ENCODE measurements at places on chromosomes 3 and 15.

GRCh38 chr3:34238407-34238806, 440.0 kb downstream of the PDCD6IP start:
- no peak for DNase-seq

DNA sequence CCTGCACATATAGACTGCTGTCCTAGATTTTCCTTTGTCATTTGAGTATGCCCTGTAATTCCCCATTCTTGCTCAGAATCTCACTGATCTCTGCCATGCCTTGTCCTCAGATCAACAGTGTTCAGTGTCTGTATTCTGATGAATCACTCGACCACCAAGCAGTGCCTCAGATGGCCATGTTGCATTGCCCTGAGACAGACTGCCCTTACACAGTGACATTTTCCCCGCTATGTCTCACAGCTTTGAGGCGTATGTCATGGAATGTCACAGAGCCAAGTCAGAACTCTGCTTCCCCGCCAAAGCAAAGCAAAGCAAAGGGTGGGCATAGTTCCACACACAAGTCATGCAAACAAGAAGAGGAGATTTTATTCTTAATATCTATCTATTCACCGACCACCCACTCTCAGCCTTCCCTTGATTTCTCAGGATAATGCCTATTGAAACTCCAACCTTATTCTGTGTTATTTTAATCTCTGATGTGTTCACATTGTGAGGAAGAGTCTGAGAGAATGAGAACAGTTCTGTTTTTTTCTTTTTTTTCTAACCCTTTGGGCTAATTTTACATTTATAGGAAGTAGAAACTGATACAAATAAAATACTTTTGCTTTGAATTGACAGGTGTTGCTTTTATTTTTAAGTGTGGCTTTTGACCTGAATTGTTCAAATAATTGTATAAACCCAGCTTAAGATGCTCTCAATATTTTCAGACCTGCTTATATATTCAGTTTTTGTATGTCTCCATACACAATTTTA, 16.9 kb upstream of the PSMD6 start:
- no peak for DNase-seq

- no peak for DNase-seq
Observed at GRCh38 chr3:155639462-155640055, 105.3 kb downstream of the PLCH1 start.

- DNase-seq = no peak
Observed at GRCh38 chr15:79501086-79501485, 69.0 kb downstream of the MINAR1 start.

DNA sequence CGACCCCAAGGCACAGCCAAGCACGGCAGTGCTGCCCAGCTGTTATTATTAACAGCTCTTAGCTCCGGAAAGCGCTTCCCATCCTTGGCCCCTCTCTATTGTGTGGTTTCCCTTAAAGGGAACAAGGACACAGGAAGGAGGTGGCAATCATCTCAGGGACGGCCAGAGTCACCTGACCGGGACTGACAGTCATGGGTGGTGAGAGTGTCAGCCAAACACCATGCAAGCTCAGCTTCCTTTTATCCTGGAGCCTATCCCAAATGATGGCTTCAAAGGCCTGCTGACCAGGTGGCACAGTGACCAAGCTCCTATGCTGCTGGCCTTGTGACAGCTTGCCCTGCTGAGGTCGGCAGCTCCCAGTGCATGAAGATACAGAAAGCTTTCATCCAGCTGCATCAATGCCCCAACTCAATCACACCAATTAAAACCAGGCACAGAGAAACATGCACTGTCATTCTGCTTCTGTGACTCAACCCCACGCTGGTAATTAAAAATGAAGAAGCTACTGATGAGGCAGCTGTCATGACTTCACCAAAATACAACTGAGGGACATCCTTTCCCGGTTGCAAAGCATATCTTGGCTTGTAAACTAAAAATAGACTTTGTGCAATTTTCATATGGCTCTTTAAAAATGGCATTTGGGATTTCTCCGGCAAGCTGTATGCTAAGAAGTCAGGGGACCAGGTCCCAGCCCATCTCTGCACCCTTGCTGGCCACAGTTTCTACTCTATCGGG, 34.0 kb downstream of the PCSK6 start:
- no peak for DNase-seq

- no peak for DNase-seq
Observed at GRCh38 chr3:178381555-178381954, 154.7 kb upstream of the KCNMB2 start.

DNA sequence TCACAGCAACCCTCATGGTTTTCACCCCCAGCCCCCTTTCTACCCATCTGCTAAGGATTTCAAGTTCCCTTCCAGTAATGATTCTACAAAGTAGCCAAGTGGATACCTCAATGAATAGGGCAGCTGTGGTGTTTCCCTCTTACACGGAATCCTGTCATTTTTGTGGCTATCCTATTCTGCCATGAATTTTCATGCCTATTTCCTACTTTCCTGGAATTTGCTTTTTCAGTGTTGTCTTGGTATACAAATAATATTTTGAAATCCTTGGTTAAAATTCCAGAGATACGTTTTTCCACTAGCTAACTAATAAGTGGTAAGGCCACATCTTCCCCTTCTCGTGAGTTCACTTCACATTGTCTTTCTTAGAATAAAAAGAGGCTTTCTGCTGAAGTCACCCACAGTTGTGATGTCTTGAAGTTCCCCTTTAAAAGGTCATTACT, 7.5 kb downstream of the ADPRH start:
- DNase-seq = no peak

GRCh38 chr15:35667908-35668307, 121.9 kb upstream of the DPH6 start:
- DNase-seq = no peak

DNA sequence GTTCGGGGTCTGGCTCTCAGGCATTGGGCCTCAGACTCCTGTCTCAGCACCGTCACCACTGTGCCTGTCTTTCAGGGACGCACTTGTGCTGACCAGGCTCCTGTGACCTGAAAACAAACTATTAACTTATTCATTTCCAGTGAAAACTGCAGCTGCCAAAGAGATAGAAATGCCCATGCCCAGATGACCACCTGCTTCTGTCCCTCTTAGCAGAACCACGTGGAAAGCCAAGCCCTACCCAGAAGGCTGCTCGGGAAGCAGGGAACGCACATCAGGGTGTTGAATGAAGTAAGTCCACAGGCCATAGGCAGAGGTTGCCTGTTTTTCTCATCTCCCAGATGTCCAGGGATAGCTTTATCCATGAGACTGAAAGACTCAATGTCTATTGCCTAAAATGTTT, 219.3 kb downstream of the EBLN2 start:
- DNase-seq = no peak

DNA sequence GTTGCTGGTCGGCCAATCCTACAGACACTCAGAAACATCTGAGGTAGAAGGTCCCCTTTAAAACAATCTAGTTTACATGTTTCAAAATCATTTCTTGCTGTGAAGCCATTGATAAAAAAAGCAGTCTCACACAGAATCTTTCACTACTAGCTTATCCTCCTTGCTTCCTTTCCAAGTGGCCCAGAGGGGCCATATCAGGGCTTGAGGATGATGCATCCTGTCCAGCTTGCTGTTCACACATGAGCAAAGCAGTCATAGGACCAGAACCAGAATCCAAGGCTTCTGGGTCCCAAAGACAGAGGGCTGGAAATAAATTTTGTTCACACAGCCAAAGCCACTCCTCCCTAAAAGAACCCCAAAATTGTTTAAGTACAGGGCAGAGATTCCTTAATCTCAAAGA, 9.2 kb upstream of the LYZL4 start:
- DNase-seq = no peak

GRCh38 chr3:23829242-23829934, 23.6 kb downstream of the UBE2E1 start:
- DNase-seq = no peak

DNA sequence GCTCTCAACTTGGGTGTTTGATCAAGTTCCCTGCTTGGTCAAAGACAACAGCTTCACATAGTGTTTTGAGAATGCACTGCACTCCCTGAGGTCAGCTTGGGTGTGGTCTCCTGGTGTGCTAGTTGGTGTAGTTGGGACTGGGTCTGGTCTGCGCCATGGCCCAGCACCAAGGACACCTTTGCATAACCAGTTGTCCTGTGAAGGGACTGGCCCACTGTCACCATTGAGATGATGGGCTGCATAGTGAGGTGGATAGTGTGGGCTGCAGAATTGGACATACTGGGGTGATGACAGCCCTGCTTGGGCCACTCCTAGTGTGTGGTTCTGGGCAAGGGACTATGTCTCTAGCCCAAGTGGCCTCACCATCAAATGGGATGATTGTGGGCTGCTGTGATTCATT, 9.5 kb downstream of the RPSA start:
- DNase-seq = no peak

DNA sequence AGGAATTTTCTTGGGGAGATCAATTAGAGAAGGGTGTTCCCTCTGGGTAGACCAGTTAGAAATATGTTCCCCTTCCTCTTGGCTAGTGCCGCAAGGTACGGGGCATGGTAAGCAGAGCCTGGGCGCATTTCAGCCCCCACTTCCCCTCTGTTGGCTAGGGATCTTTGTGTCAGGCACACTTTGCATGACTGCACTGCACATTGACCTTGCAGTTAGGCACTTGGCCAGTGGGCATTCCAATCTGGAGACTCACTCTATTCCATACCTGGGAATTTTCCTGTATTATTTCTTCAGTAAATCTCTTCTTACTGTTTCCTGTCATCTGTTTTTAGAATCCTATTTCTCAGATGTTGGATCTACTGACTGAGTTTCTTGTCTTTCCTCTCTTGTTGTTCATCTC, 30.0 kb upstream of the CACNA1D start:
- DNase-seq = no peak

DNA sequence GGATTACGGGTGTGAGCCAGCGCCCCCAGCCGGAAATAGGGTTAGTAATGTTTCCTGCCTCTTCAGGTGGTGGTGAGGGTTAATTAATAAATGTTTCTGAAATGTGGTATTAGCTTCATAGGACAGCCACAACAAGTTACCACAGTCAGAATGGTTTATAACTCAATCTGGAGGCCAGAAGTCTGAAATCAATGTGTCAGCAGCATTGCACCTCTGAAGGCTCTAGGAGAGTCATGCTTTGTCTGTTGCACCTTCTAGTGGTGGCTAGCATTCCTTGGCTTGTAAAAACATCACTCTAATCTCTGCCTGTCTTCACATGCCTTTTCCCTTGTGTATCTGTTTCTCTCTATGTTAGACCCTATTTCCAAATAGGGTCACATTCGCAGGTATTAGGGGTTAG, 7.8 kb upstream of the RPSA start:
- DNase-seq = no peak

- DNase-seq = no peak
Observed at GRCh38 chr15:96369825-96370621, 39.5 kb downstream of the NR2F2 start.

All from CD4-positive, alpha-beta T cell treated with Interleukin-10 for 1 hour (primary cell).